ENCODE measurements at places on chromosomes 2 and 18.

DNA sequence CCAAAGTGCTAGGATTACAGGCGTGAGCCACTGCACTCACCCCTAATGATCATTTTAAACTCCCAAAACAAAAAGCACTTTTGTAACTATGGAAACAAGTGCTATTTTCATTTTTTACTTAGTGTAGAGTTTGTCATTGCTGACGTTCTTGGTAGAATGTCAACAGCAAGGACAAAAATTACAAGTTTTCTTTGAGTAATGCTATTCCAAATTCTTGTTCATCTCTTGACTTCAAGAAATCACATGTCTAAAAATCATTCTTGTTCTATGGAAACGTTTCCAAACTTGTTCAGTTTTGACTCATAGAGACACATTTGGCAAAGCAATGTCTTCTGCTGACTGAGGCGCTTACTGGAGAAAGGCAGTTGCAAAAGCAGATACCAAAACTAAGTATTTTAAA is 82.6 kb downstream of the MBP start:
- no peak for DNase-seq

- no peak for DNase-seq
Observed at GRCh38 chr2:109382226-109382895, 231.4 kb downstream of the SEPTIN10 start.

- DNase-seq: no peak
Observed at GRCh38 chr2:236309669-236310029, 45.4 kb upstream of the ASB18 start.

- DNase-seq: no peak
Observed at GRCh38 chr2:14673351-14673875, 40.9 kb downstream of the LRATD1 start.

DNA sequence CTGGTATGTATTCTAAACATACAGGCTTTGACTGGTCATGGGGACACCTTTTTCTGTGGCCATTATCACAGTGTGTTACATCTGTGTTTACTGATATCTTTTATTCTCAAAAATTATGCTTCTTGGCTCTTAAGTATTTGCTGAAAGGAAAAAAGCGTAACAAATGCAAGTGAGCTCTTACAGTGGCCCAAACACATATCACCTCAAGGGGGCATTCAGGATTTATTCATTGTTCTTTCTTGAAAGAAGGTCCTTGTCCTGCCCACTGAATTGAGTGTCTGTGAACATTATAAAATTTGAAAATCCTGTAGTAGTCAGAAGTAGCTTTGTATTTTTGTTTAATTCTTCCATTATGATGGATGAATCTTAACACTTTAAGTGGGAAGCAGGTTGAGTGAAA is 454.5 kb downstream of the XIRP2 start:
- DNase-seq: no peak

- peak; percentile 50 for DNase-seq
Observed at GRCh38 chr18:811892-812375, at the start of gene YES1. Gene YES1 (minus strand): TSS chr18:812242. CDS start chr18:756827, 55,415 bp downstream.
